Right hindlimb (tissue), 1 donor: ENCODE measurements at places on chromosomes 5 and 9.

GRCh38 chr5:100838048-100838473 is 65.0 kb downstream of the ST8SIA4 start:
- DNase-seq: no peak

DNA sequence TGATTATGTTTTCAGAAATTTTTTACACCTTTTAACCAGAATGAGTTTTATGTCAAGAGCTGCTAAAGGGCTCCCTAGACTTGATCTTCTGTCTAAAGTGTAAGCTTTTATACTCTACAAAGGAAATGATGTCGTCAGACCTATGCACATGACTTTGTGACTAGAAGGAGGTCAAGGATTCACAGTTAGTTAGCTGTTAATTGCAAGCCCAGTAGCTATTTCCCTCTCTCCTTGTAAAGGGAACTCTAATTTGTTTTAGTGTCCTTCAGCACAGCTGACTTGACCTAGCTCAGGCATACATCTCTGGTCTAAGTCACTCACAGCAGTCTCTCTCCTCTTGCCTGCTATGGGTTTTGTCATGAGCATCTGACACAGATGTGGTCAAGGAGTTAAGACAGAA is 173.5 kb upstream of the NREP start:
- DNase-seq: no peak

GRCh38 chr9:69411246-69411645 is 86.2 kb downstream of the ENTREP1 start:
- no peak for DNase-seq

- DNase-seq: no peak
Observed at GRCh38 chr9:82254646-82255367, 266.2 kb downstream of the SPATA31D1 start.

DNA sequence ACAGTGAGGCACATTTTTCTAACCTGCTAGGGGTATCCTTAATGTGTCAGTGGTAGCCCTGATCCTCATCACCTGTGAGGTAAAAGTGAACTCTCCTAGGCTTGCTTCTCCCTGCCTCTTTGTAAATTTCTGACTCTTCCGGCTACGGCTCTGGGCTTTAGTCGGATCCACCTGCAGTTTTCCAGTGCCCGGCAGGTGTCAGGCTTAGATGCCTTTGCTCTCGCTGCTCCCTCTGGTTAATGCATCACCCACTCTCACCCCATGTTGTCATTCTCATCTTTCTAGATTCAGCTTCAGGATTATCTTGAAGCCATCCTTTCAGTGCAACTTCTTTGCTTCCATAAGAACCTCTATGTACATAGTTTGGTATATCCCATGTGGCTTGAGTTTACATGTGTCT is 3.6 kb downstream of the CEP78 start:
- DNase-seq: no peak
